Endodermal cell (in vitro differentiated cells): ENCODE measurements at places on chromosomes 4 and X.

GRCh38 chr4:84606645-84607044 is 23.7 kb downstream of the CDS1 start:
- H3K27me3 ChIP-seq, result no peaks in the 10 kb centered on the region
- no peak overlapping the region for H3K4me3 ChIP-seq
- H3K27ac ChIP-seq, result no peak overlapping the region
- H3K4me1 ChIP-seq, result no peaks in the 10 kb centered on the region
- no peak for DNase-seq

DNA sequence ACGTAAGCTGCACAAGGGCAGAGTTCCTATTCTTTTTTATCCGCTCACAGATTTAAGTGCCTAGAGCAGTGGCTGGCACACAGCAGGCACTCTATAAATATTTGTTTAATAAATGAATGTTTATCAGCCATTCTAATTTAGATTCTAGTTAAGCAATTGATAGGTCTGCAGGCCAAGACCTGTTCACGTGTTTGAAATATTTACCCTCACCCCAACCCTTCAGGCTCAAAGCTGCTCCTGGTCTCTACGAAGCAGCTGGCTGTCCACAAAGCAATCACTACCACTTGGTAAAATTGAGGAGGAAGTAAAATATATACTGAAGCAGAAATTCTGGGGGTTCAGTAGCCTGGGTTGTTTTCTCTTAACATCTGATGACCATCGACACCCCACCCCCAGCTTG is 158.1 kb downstream of the MGST2 start:
- no peaks in the 10 kb centered on the region for H3K27me3 ChIP-seq
- H3K4me1 ChIP-seq, result peaks cover 26% of the 10 kb centered on the region
- DNase-seq, result no peak
- H3K4me3 ChIP-seq, result no peak overlapping the region
- peaks cover 22% of the 10 kb centered on the region for H3K36me3 ChIP-seq

GRCh38 chr4:616911-617643 is 8.3 kb upstream of the PDE6B start:
- no peak overlapping the region for H3K27ac ChIP-seq
- no peak for DNase-seq
- no peak overlapping the region for H3K4me3 ChIP-seq
- H3K4me1 ChIP-seq, result no peaks in the 10 kb centered on the region
- no peaks in the 10 kb centered on the region for H3K27me3 ChIP-seq
- no peaks in the 10 kb centered on the region for H3K36me3 ChIP-seq

DNA sequence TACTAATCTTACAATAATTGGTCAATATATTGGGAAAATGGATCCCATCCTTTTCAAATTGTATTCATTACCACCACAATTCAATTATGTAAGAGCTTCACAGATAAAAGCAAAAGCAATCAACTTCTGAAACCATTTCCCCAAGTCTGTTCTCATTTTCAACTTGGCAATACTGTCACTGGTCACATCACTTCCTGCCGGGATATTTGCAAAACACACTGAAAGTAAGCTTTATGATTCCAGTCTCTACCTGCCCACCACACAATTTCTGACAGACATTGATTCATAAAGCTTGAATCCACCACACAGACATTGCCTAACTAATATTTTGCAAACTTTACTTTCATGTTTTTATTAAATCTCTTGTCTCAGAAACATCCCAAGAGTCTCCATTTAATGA is 53.6 kb downstream of the LIN54 start:
- H3K4me1 ChIP-seq, result no peaks in the 10 kb centered on the region
- H3K27me3 ChIP-seq, result no peaks in the 10 kb centered on the region
- DNase-seq, result no peak
- H3K4me3 ChIP-seq, result no peak overlapping the region
- H3K36me3 ChIP-seq, result peaks cover 13% of the 10 kb centered on the region
